ENCODE measurements at places on chromosomes 1 and 21.

DNA sequence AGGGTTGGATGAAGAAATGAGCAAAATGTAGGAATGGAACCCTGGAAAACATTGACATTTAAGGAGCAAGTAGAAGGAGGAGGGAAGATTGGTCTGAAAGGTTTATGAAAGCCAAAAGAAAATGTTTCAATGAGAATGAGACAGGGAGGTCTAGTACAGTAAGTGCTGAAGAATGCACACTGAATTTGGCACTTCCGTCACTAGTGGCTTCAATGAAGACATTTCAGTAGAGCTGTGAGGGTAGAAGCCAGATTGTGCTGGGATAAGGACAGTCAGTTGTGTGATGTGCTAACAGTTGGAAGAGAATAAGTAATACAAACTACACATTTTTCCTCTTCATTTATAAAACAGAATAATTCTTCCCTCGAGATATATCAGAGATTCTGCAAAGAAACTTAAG, 17.1 kb downstream of the THEM4 start:
- DNase-seq, result no peak

DNA sequence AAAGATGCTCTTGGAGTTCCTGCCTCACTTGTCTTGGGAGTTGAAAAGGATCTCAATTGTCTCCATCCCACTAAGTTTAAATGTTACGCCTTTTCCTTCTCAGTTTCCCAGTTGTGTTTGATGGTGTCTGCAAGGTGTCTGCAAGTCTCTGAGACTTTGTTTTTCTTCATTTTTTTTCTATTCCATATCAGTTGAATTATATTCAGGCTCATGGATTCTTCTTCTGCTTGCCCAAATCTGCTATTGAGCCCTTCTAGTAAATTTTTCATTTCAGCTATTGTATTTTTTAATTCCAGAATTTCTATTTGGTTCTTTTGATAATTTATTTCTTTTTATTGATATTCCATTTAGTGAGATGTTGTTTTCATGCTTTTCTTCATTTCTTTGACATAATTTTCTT, 47.4 kb upstream of the TSHB start:
- no peak for DNase-seq

DNA sequence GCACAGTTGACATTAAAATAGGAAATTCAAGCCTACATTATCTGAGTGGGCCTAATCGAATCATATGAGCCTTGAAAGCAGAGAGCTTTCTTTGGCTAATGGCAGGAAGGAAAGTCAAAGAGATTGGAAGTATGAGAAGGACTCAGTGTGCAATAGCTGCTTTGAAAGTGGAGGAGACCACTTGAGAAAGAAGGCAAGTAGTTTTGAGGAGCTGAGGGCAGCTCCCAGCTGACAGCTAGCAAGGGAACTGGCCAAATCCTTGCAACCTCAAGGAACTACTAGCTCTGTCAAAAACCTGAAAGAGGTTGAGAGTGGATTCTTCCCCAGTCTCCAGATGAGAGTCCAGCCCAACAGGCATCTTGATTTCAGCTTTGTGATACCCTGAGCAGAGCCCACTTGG, 149.0 kb upstream of the CACYBP start:
- no peak for DNase-seq

DNA sequence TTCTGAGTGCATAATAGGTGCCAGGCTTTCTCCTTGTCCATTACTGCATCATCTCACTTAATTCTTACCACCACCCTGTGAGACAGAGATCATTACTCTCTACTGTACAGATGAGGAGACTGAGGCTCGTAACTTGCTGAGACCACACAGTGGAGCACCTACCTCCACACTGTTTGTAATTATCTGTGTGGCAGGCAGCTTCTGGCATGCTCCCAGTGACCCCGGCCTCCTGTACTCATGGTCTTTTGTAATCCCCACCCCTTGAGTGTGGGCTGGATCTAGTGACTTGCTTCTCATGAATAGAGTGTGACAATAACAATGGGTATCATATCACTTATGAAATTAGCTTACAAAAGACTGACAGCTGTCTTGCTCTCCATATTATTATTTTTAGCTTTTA, 407.3 kb downstream of the MATN1 start:
- no peak for DNase-seq

GRCh38 chr1:91120936-91121335, 99.1 kb upstream of the ZNF644 start:
- DNase-seq, result no peak

GRCh38 chr1:20974069-20974468, 187.0 kb upstream of the HP1BP3 start:
- DNase-seq, result no peak

DNA sequence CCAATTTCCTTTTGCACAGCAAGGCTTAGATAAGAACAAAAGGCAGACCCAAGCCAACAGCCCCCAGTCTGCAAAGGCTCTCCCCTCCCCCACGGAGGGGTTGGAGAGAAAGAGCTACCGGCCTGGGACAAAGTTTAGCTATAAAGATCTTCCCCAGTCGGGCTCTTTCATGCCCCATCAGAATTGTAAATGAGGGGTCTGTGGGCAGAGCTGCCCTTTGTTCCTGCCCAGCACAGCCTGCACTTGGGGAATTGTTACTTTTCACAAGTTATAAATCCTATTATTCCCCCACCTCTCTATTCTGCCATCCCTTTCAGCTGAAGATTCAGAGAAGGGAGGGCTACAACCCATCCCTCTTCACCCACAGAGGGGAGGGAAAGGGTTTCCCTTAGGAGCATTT, 3.5 kb downstream of the MYCL start:
- no peak for DNase-seq

DNA sequence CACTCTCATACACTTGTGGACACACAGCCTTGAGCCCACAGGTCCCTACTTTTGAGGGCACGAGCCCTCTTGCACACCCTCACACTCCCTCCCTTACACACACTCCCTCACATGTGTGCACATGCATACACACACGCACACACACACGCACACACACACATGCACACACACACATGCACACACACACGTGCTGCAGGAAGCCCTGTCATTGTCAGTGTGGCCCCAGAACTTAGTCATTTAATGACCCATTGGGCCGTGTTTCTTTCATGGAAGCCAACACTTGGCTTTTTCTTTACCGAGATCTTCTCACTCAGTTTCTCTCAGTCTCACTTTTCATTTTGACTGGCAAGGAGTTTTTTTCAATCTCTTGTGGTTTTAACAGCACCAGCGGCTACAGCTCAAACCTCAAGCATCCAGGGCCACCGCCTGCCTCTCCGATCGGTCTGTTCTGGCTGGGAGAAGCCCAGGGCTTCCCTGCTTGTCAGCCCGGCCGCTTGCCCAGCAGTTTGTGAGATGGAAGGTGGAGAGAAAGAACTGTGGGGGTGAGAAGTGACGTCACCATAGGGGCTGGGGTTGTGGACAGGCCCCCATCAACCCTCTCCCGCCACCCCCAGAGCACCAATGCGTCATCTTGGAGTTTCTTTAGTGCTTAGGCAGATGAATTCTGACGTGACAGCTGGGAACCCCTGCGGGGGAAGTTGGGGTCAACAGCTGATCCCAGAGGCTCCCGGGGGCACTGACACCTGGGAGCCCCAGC, 15.8 kb upstream of the TNFRSF8 start:
- DNase-seq, result peak; percentile 73

GRCh38 chr1:204367193-204367858, 7.6 kb upstream of the PLEKHA6 start:
- DNase-seq, result no peak

DNA sequence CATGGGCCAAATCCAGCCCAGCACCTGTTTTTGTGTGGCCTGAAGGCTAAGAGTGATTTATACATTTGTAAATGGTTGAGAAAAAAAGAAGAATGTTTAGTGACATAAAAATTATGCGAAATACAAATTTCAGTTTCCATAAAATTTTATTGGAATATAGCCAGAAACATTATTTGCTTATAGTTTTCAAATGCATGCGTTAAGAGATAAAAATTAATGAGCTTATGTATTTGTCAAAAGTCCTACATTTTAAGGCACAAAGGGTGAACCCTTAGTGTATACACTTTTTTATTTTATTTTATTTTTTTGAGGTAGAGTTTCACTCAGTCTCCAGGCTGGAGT, 2.1 kb downstream of the MORC3 start:
- no peak for DNase-seq

DNA sequence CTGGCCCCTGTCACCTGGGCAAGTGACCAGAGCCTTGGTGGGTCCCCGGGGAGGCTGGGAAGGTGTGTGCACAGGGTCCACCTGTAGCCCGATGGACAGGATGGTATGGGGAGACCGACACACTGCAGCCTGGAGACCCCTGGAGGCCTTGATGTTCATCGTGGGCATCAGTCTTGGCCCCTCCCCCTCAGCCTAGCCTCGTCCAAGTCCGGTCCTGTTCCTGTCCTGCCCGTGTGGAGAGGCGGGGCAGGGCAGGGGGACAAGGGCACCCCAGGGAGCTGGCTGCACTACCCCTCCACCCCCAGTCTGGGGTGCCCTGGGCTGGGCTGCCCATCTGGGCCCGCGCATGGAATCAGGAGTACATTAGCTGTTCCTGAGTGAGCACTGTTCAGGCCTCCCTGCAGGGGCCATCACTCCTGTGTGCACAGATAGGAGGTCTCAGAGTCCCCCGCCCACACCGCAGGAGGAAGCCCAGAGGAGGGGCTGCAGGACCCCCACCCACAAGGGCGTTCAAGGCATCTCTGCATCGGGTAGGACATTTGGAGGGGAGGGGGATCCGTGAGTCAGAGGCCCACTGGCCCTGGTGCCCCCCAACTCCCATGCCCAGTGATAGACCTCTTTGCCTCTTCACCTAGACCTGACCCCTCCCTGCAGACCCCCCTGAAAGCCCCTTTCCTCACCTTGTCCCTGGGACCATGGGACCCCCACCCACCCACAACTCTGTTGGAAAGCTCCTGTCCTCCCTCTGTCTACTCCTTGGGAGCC, 63.2 kb downstream of the WNT9A start:
- DNase-seq, result no peak

GRCh38 chr1:46613661-46614603, 2.7 kb downstream of the MOB3C start:
- DNase-seq, result peak; percentile 13

- no peak for DNase-seq
These were observed 19.4 kb upstream of the KCNE1 start for GRCh38 chr21:34531399-34531798.

DNA sequence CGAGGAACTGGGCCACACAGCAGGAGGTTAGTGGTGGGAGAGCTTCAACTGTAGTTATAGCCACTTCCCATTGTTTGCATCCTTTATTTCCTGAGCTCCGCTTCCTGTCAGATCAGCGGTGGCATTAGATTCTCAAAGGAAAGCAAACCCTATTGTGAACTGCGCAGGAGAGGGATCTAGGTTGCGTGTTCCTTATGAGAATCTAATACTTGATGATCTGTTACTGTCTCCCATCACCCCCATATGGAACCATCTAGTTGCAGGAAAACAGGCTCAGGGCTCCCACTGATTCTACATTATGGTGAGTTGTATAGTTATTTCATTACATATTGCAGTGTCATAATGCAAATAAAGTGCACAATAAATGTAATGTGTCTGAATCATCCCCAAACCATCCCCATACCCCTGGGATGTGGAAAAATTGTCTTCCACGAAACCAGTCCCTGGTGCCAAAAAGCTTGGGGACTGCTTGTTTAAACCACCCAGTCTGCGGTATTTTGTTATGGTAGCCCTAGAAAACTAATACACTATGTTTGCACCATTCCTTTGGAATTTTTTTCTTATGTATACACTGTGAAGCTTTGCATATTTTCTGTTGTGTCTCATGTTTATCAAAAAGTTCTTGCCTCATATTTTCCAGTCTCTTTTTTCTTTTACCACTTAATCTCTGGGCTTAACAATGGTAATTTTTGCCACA, 136.6 kb upstream of the IVNS1ABP start:
- no peak for DNase-seq

DNA sequence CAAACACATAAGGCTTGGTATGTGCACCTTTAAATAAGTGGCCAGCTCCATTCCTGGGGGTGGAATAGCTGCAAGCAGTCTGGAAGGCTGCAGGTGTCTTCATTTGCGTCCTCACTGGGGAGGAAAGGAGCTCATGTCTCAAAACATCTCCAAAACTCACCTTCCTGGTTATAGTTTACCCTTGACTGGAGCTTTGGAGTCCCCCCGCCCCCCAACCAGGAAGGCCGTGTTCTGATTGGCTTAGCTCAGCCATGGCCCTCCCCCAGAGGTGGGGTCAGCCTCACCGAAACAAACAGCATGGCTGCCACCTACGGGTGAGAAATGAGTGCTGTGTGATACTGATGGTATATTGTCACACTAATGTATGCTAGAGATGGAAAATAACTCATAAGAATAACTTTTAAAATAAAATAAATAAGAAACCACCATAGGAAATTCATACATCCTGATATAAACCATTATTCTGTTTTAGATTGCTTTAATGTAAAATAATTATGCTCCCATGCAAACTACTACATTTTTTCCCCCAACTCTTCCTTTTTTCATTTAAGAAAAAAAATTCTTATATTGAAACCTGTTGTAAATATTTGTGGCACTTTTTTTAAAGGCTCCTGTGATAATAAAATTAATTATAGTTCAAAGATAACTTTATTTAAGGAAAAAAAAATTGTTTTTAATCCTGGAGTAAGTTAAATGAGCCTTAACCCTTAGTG, 90.8 kb downstream of the ZP4 start:
- DNase-seq, result no peak

All from stimulated activated naive CD4-positive, alpha-beta T cell treated with Interleukin-2 at 50 U/mL for 16 hours (primary cell).